Fibroblast of lung (primary cell): ENCODE measurements at places on chromosomes 11 and 22. TPM values are rescaled to one million over a fixed set of nuclear protein-coding genes. Genes with fewer than 3 reads are reported as not detected.
A peak's percentile ranks its signal among the peaks of the same experiment; 100 is the strongest.

MPZL2 gene
- not detected in 2 replicates for total RNA-seq

GRCh38 chr22:40410272-40410671, 39.9 kb downstream of the SGSM3 start:
- H3K36me3 ChIP-seq: peaks cover 41% of the 10 kb centered on the region
- no peak overlapping the region for H3K27ac ChIP-seq
- no peaks in the 10 kb centered on the region for H3K27me3 ChIP-seq
- no peak overlapping the region for H3K4me3 ChIP-seq

DNA sequence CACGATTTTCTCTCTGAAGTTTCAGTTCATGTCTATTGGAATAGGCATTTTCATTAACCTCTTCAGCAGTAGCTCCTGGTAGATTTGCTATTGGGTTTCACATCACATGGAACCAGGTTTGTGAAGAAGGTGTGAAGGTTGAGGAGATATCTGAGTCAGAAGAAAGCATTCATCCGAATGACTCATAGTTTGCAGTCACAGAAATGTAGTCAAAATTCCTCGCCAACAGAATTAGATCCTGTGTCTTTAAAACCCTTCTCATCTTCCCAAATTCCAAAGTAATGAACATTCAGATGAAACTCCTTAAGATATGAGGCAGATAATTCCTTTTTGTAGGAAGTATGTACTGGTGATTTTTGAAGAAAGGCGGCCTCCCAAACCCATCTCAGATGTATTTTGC, 125.0 kb upstream of the LARGE1 start:
- DNase-seq: no peak
- H3K4me1 ChIP-seq: no peaks in the 10 kb centered on the region
- H3K36me3 ChIP-seq: no peaks in the 10 kb centered on the region

GDPD4 gene
- not detected in 2 replicates for total RNA-seq

GRCh38 chr11:71263386-71263785, 11.0 kb upstream of the SHANK2 start:
- H3K27me3 ChIP-seq: no peaks in the 10 kb centered on the region
- no peak for DNase-seq
- no peak overlapping the region for H3K27ac ChIP-seq
- no peak overlapping the region for H3K4me3 ChIP-seq
- no peaks in the 10 kb centered on the region for H3K36me3 ChIP-seq

- no peak for DNase-seq
- no peaks in the 10 kb centered on the region for H3K27me3 ChIP-seq
- H3K4me1 ChIP-seq: peaks cover 8% of the 10 kb centered on the region
- H3K4me3 ChIP-seq: peak overlapping the region; percentile 55
- no peaks in the 10 kb centered on the region for H3K36me3 ChIP-seq
Observed at GRCh38 chr22:44025171-44026065, 1.3 kb downstream of the PARVB start.

- DNase-seq: no peak
- no peaks in the 10 kb centered on the region for H3K36me3 ChIP-seq
- H3K27me3 ChIP-seq: peaks cover 1% of the 10 kb centered on the region
- no peak overlapping the region for H3K27ac ChIP-seq
- no peaks in the 10 kb centered on the region for H3K4me1 ChIP-seq
Observed at GRCh38 chr11:61120099-61120705, 17.9 kb downstream of the CD5 start.

OLFML1 gene
- total RNA-seq: 20.0 and 22.8 TPM in 2 replicates
